Stimulated activated CD4-positive, alpha-beta T cell treated with anti-CD3 and anti-CD28 coated beads, Interleukin-1b, Interleukin-23, amount 100 ng/mL, for 48 hours (primary cell): ENCODE measurements at places on chromosomes 12 and 14.
A peak's percentile ranks its signal among the peaks of the same experiment; 100 is the strongest.

- no peak for DNase-seq
Measured at GRCh38 chr14:64649383-64649998, 54.7 kb upstream of the PLEKHG3 start.

- DNase-seq = no peak
Measured at GRCh38 chr14:75273272-75274049, 5.2 kb upstream of the FOS start.

GRCh38 chr12:8065991-8066594 is at the start of gene C3AR1:
Gene C3AR1 (minus strand): TSS chr12:8066359. CDS start chr12:8060185, 6,174 bp downstream.
- peak; percentile 25 for DNase-seq

DNA sequence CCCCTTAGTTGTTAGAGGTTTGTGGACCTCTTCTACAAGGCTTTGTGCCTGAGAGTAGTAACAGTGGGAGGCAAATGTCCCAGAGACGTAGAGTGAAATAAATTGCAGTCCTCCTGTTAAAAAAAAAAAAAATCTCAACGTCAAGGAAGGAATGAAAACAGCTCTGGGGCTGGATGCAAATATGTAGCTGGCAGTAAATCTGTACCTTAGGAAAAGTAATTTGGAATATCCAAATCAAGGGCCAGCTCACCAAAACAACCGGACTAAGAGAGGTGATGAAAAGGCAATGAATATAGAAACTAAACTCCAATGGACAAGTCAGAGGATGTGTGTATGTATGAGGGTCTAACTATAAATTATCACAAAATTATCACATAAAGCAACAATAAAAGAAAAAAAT is 27.0 kb downstream of the SINHCAF start:
- DNase-seq = no peak

DNA sequence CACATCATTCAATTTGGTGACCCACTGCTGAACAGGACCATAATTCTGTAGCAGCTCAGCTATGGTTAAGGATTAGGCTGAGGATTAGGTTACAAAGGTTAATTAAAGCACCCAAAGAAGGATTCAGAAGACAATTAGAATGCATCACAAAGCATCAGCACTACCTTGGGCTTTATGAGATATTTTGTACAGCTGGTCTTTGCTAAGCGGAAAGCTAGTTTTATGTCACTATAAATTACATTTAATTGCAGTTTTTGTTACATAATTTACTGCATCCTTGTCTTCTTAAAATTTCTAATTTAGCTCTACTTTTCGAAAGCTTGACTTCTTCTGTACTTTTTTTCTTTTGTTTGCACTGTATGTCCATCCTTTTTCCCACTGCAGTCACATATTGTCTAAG is 711.5 kb downstream of the RPS29 start:
- DNase-seq = no peak

GRCh38 chr12:31362115-31362758 is 36.3 kb upstream of the SINHCAF start:
- DNase-seq = peak; percentile 2

DNA sequence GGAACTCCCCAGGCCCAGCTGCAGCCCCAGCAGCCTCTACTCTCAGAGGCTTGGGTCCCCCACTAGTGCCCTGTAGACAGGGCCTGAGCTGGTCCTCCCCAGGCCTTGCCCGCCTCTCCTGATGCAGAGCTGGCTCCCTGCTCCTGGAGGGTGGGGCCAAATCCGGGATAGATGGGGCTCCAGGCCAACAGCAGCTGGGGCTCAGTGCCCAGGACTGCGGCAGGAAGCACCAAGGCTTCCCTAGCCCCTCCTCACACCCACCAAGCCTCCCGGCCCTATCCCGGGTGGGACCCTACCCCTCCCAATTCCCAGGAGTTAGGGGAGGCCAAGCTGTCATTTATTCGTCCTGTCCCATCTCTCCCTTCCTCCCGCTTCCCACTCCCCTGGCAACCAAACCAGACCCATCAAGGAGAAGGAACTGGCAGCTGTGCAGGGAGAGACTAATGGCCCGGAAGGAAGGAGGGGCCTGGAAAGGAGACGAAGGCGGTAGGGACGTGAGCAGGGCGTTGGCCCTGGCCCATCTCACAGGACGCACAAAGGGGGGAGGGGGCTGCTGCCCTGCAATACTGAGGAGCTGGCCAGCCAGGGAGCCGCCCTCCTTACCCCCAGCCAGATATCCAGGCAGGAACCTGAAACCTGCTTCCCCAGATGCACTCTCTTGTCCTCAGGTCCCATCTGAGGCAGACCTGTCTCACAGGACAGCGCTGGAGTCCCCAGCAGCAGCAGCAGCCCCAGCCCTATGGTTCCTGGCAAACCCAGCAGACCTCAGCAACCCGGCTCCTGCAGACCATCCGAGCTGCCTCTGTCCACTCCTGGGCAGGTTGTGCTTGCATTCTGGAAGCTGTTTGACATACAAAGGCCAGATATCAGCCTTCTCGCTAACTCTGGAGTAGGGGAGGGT is 1.6 kb upstream of the PRPH start:
- DNase-seq = no peak

DNA sequence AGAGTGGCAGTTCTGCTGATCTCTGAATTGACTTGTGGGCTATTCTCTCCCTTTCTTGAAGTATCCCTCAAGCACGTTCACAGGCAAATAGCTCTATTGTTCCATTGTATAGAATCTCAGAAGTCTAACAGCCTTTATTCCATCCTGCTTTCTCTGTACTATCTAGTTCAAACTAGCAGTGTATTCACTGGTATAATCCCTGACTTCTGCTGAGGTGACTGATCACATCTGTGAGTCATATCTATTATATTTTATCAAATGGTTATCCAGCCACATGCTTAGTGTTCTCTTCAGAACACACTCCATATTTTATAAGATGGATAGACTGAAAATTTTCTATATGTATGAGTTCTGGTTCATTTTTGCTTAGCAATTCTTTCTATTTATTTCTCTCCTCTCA is 866.1 kb downstream of the C12orf50 start:
- no peak for DNase-seq
